Thyroid gland (tissue), 4 donors: ENCODE measurements at places on chromosomes 5 and 9. TPM values are rescaled to one million over a fixed set of nuclear protein-coding genes. Genes with fewer than 3 reads are reported as not detected.
A peak's percentile ranks its signal among the peaks of the same experiment; 100 is the strongest.

DNA sequence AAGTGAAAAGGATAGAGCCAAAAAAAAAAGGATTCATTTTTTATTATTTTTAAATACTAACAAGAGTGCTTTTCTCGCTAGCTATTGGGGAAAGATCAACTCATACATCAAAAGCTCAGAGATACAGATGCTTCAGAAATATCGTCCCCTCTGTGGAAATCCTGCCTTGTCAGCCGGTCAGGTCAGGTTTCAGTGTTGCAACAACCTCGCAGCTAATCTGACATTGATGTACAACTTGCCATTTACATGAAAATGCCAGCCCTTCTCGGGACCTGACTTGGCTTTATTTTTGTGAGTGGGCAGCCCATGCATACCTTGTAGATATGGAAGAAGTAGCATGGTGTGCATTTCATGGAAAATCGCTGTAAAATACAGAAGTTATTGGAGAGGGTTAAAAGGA lies 358.8 kb upstream of the ADAMTS16 start:
- no peak for DNase-seq

DNA sequence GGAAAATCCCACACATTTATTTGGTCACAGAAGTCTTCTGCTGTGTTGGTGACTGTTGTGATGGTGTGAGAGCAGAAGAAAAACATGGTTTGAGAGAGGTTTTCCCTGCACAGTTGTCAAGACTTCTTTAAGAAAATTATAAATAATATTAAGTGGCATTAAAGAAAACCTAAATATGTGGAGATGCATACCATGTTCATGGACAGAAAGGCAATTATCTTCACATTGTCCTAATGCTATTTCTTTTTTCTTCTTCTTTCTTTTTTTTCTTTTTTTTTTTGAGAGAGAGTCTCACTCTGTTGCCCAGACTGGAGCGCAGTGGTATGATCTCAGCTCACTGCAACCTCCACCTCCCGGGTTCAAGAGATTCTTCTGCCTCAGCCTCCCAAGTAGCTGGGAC lies 24.3 kb upstream of the ERGIC1 start:
- DNase-seq = no peak

GRCh38 chr5:142881784-142882126 lies 111.6 kb downstream of the ARHGAP26 start:
- peak; percentile 76 for DNase-seq

DNA sequence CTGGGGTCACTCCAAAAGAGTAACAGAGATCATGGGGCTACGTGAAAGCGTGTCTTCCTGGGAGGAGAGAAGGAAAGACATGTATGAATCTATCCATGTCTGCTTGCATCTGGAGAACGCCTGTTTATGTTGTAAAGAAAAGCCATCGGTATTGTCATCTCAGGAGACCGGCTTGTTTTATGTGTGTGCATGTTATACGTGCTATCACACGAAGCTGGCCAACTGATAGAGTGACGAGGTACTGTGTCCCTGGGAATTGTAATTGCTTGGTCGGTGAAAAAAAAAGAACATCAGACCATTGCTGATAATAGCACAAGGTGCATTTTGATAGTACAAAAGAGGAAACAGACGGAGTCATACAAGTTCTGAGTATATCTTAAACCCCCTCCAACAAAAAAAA lies 370 bp upstream of the CDH6 start:
- no peak for DNase-seq

- DNase-seq = no peak
These were observed 42.2 kb upstream of the ALDOB start for GRCh38 chr9:101477736-101478135.

- peak; percentile 41 for DNase-seq
These were observed 33.1 kb upstream of the PRXL2C start for GRCh38 chr9:96688187-96688586.

DNA sequence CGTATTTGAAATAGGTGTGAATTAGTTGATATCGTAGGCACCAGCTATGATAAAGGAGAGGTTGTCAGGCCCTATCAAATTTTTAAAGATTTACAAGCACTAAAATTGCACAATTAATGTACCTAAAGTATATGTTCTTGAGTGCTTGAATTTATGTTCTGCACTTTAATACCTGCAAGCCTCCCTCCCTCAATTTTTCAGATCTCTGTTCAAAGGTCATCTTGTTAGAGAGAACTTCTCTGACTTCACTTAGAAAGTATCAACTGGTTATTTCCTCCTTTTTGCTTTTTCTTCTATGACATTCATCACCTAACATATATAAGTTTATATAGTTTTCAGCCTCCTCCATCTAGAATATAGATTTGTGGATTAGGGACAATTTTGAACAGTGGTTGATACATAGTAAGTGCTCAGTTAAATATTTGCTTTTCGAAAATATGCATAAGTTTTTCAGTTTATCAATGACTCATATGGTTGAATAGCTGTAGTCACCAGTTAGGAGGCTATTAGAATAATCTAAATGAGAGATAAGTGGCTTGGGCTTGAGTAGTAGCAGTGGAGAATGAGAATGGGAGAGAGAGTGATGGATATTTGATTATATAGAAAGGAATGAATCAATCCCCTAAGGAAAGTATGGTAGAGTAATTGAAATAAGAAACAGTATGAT lies 37.3 kb downstream of the LOX start:
- no peak for DNase-seq

- no peak for DNase-seq
These were observed 19.4 kb upstream of the FABP6 start for GRCh38 chr5:160209917-160210316.

DNA sequence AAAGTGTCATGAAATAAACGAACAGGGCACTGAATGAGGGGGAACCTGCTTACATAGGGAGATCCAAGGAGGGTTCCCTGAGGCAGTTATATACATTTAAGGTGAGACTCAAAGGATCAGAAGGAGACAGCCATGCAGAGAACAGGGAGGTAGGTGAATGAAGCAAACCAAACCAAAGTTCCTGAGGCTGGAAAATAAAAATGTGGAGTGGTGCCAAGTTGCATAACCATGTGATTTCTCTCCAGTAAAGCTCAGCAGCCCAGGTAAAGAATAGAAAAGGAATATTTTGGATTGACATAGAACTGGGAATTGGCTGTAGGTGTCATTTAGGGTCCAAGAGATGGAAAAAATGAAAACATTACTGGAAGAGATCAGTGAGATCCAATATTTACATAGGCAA lies 110.7 kb downstream of the CAAP1 start:
- no peak for DNase-seq

DNA sequence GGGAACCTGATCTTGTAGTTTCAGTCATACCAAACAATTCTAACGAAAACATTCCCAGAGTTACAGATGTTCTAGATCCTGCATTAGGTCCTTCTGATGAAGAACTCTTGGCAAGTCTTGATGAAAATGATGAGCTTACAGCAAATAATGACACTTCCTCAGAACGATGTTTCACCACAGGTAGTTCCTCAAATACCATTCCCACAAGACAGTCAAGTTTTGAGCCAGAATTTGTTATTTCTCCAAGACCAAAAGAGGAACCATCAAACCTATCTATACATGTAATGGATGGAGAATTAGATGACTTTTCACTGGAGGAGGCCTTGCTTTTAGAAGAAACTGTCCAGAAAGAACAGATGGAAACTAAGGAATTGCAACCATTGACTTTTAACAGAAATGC lies 21.0 kb downstream of the RMI1 start:
- DNase-seq = no peak

DNA sequence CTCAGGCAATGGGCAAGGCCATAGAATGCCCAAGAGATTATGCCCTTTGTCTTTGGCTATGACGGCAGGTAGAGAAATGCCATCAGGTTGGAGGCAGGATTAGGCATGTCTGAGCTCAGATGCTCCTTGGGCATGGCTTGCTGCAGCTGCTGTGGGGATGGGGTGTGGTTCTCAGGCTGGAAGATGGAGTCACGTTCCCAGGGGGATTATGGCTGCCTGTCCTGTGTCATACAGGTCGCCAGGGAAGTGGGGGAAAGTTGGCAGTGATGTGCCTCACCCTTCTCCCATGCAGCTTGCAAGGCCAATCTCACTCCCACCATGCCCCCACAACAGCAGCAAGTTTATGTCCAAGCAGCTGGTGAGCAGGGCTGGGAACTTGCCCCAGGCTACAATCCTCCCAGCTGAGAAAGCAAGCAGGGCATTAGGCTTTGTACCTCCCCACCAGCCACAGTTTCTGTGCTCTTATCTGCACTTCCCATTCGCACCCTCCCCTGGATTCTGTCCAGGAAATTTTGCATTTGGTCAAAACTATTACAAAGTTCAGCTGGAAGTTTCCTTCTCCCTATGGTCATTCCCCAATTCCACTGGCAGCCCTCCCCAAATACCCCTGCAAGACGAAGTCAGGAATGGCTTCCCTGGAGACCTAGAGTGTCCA lies 1788.0 kb upstream of the NUDT12 start:
- DNase-seq = no peak

DNA sequence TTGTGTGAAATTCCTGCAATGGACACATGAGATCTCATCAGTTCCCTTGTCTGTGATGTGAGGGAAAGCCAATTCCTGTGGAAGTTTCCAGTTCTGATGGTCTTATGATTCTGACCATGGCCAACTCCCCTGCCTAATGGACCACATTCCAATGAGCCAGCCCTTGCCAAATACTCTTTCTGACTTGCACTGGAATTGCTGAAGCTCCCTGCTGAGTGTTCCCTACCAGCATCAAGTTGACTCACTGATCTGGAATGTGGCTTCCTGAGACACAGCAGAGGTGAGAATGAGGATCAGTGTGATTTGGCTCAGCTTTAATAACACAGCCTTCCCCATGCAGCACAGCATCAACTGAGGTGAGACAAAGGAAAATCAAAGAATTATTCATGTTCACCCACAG lies 427.8 kb downstream of the KDM4C start:
- peak; percentile 27 for DNase-seq

GRCh38 chr9:84709056-84709455 lies 39.5 kb downstream of the NTRK2 start:
- DNase-seq = no peak

DNA sequence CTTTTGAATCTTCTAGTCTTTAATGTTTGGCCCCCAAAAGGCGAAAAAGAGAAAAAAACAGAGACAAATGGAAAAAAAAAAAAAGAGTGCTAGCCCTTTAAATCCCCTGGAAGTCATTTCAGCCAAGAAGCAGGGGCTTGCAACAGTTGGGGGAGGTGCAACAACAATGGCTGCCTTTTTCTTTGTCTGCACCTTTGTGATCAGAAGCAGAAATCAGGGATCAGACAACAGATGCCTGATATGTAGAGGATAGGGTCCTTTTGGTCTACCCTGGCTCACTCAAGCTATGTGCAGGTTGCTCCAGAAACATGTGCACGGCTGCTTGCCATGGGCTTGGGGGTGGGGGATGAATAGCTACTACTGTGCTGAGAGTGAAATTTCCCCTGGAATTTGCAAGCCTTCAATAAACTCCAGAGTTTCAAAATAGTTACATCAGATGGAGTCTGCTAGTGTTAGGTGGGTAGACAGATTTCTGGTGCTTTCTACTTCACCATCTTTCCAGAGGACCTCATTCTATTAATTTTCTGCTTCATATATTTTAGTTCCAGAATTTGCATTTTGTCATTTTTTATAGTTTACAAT lies 150.9 kb downstream of the FGF18 start:
- no peak for DNase-seq

DNA sequence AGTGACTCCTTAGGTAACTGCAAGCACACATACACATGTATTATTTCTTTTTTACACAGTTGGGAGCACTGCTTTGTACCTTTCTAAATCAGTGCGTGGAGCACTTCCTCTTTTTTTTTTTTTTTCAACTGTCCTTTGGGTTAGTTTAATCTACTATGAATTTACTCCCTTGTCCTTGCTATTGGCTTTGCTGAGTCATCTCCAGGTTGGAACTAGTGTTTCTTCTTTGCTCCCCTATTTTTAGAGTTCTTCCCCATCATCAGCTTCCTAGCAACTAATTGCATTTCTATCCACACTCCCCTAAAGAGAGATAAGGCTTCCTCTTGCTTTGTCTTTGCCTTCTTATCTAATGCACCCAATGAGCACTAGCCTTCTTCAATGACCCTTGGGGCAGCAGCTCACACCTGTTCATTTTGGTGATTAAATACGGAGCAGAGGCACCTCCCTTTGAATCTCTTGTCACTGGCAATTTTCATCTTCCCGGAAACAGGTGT lies 24.3 kb downstream of the S100Z start:
- no peak for DNase-seq

DNA sequence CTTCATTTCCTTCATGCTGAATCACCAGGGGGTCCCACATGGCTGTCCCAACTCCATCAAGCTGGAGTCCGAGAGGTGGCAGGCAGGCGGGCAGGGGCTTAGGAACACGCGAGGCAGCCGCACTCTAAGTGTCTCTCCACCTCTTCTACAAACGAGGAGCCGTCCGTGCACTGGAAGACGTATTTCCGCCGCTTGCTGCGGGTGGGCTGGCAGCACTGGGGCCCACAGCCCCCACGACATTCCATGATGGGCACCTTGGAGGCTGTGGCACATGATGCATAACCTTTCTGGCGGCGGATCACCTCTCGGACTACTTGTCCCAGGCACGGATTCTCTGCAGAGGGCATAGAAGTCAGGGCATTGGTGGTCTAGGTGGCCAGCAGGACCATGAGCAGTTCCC lies 87.2 kb upstream of the PANK3 start:
- DNase-seq = no peak

DNA sequence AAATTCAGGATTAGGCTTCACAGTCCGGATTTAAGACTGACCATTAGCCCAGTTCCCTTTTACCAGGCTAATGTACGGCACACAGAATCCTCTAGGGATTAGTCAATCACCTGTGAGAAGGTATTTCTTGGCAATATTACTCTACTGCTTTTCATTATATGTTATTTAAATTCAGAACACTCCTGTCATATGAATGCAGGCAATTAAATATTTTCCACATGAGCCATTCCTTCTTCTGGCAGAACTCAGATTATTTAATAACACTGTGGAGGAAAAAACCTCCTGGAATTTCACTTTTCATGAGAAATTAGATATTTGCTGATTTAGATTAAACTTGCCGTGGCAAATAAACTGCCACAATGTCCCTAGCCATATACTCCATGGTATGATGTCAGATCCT lies 1357.5 kb upstream of the C9orf72 start:
- no peak for DNase-seq

DNA sequence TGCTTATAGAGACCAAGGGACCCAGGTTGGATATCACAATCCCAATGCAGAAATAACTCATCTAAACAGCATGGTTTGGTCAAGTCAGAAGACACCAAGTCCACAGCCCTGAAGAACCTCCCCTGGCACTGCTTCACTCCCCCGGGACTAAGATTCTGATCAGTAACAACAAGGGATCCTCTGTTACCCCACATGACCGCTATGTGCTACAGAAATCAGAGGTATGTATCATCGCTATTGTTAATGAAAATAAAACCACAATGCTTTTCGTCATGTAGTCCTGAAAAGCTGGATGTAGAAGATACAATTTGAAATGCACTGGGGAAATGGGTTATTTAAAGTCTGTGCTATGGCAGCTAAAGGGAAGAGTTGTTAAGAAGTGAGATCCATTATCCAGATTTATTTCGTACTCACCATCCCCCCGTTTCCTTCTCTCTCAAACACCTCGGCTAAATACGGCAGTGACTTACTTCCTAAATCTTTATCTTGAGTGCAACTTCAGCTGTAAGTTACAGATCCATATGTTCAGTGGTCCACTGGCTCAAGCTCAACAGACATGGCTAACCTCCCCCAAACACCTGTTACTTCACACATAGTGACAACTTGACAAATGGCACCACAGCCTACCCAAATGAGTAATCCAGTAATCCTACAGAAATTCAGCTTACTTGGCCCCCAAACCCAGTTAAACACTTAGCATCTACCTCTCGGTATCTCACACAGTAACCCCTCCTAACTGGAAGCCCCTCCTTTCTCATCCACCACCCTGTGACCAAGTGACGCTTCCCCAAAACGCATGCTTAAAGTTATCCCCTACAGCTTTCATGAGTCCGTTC lies 129.2 kb downstream of the MYO10 start:
- no peak for DNase-seq

NDFIP1 gene
- 257 TPM for total RNA-seq

MAST4 gene
- total RNA-seq = 20.2 TPM

SVEP1 gene
- total RNA-seq = 55.5 TPM

CFAP90 gene
- 0.89 TPM for total RNA-seq

PDLIM4 gene
- total RNA-seq = 7.5 TPM
